ENCODE measurements at places on chromosomes 4 and X.

GRCh38 chr4:98951710-98952109 is 22.8 kb upstream of the EIF4E start:
- DNase-seq = no peak

- DNase-seq = no peak
These were observed 71.4 kb upstream of the PJA1 start for GRCh38 chrX:69236641-69237040.

DNA sequence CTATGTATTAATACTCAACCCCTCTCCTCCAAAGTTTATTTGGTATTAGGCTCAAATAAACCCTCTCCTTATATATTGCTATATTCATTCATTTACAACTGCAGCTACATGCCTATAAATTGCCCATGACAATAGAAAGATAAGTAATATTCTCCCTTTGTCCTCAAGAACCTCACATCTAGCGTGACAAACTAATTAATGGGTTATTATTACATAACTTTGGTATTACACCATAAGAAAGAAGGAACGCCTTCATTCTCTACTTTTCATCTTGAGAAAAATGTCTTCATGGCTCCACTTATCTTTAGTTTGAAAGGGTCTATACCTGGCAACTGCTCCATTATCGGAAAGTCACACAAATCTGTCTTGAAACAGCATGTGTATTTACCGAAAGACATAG is 157.7 kb upstream of the RASGEF1B start:
- no peak for DNase-seq

GRCh38 chr4:173492315-173492714 is 37.7 kb downstream of the HAND2 start:
- no peak for DNase-seq

DNA sequence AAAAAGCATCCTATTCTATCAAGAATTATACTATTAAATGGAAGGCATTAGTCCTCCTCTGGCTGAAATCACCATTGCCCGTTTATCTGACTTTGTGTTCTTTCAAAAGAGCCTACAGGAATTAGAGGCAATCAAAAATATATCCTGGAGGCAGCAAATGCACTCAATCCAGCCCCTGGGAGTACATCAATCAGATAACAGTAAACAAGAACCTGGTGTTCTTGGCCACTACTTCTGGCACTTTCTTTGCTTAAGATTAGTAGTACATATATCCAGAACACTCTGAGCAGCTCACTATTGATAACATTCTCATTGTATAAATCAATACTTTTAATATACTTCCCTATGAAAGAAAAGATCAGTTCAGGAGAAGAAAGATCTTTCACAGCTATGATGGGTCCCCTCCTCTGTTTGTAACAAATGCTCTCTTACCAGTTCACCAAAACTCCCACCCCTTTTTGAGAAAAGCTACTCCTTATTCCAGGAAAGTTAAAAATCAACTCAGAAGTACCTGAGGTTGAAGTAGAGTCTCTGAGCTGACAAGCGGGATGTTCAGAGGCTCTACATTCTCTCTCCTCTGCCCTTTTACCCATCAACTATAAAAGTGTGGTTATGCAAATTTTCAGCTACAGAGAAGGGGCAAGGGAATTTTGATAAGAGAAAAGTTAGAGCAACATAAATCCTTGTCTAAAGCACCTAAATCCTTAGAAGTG is 176.0 kb downstream of the COX18 start:
- DNase-seq = no peak

- no peak for DNase-seq
These were observed 12.0 kb upstream of the CD38 start for GRCh38 chr4:15765910-15766697.

DNA sequence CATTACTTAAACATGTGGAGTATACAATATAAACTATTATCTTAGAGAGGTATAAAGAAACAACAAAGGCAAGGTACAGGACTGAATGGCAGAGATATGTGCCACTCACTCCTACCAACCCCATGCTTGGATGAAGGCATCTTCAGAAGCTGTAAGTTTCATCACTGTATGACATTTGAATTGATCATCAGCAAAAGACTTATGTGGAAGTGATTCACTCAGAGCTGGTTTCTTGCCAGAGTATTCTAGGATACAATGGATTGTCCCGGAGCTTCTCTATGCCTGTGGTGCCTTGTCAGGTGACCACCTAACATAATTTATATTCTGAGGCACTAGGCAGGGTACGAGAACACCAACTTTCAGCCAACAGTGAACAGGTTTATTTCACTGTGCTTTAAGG is 392.2 kb downstream of the PPP1R2C start:
- no peak for DNase-seq

DNA sequence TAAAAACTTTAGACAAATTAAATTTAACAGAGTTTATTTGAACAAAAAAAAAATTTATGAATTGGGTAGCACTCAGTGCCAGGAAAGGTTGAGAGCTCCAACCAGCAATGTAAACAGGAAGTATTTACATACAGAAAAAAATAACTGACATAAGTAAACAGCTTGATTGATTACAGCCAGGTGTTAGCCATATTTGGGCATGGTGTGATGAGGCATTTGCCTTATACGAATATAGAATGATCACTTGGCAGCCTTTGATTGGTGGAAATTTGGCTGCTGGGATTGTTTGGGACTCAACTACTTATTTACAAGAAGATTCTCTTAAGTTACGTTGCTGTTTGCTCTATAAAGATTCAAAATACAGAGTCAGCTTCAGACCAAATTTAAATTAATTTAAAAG is 172.0 kb downstream of the ADAM29 start:
- peak; percentile 90 for DNase-seq

- peak; percentile 93 for DNase-seq
These were observed 319.6 kb downstream of the PTTG2 start for GRCh38 chr4:38279650-38280322.

DNA sequence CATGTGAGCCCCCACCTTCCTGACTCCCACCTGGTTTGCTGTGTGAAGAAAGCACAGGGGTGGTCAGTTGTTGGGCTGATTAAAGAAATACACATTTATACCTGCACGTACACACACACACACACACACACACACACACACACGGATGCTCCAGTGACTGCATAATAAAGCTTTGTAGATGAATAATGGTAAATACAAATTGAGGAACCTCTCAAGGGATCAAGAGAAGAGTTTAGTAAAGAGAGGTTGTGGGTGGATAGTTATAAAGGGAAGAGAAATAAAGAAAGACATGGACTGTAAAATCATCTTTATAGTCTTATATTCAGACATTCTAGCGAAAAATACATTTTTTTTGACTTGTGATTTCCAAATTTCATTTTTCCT is 144.1 kb downstream of the MGST2 start:
- DNase-seq = no peak

DNA sequence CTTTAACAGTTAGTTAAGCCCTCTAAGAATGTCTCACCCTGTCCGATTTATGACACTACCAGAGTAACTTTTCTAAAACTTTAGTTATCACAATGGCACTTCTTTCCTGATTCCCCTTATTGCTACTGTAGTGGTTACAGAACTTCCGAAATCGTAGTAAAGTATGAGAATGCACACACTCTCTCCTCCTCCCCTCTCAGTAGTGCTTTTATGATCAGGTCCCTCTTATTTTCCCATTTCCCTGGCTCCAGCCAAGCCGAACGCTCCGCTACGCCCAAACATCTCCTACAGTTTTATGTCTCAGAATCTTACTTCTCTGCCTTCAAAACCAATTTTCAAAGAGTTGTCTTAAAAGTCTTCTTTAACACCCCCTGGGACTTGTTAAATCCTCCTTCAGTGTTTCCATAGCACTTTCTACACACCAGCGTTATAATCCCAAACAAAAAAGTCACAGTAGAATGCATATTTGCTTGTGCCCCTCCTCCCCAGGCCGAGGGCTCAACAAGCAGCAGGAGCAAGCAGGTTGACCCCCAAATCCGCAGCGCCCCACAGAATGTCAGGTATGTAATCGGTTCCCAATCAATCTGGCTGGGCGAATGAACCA is 671 bp downstream of the HPF1 start:
- no peak for DNase-seq

DNA sequence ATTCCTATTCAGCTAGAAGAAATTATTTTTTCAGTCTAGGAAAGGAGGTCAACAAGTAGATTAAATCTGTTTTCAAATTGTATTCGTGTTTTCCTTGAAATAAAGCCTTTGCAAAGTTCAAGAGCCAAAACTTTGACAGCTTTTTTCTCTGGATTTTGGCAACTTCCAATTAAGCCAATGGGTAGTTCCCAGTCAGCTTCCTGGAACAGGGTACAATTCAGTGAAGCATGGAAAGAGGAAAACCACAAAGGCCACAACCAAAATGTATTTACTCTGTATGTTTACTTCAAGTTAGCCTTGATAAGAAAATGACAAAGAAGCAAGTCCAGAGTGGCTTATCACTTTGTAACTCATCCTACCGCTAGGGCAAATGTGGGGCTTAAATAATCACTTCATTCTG is 188.6 kb downstream of the COMMD8 start:
- DNase-seq = no peak

DNA sequence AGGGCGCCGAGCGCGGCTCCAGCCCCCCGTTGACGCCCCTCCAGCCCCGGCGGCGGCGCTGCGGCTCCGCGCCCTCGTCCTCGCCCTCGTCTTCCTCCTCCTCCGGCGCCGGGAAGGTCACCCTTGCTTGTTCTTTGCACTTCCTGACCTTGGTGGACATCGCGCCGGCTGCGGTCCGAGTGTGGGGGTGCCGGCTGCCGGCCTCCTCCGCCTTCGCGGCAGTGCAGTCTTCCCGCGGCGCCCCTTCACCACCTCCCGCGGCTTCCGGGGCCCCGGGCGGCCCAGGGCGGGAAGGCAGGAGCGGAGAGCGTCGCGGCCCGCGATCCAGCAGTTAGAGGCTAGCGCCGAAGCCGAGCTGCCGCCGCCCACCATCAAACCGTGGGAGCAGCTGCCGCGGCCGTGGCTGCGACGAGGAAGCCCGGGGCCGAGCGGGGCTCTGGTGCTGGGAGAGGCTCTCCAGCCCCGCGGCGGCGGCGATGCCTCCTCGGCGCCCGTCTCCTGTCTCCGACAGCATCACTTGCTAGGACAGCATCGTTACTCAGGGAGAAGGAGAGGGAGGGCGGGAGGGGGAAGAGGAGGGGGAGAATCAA is at the start of gene TRPC3:
TSS of gene TRPC3 (minus strand) at position 540 of the 590 bp plus-strand sequence. CDS start at position 160, 380 bp downstream.
- DNase-seq = peak; percentile 49

GRCh38 chr4:23884741-23885140 is 5.1 kb downstream of the PPARGC1A start:
- no peak for DNase-seq

- peak; percentile 87 for DNase-seq
These were observed 99.2 kb upstream of the TENM3 start for GRCh38 chr4:182143822-182144625.

GRCh38 chr4:84032372-84032771 is 466.7 kb downstream of the NKX6-1 start:
- DNase-seq = no peak

DNA sequence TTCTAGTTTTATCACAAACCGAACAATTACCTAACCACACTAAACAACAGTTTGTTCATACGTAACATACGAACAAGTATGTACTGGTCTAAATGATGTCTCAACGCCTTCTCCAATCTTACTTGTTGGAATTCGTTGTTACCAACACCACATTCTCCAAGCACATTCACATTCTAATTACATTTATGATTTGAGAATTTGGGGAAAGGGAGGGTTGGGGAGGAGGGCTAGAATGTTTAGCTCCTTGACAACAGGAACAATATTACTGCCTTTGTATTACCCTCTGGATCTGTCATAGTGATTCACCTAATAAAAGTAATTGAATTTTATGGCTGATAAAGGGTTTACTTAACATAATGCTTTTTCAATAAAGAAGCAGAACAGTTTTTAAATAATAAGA is 24.4 kb downstream of the LCORL start:
- DNase-seq = no peak

- DNase-seq = no peak
These were observed 707.9 kb upstream of the PITX2 start for GRCh38 chr4:111330786-111331185.

- no peak for DNase-seq
These were observed 156.8 kb upstream of the RASGEF1B start for GRCh38 chr4:81628489-81628888.

DNA sequence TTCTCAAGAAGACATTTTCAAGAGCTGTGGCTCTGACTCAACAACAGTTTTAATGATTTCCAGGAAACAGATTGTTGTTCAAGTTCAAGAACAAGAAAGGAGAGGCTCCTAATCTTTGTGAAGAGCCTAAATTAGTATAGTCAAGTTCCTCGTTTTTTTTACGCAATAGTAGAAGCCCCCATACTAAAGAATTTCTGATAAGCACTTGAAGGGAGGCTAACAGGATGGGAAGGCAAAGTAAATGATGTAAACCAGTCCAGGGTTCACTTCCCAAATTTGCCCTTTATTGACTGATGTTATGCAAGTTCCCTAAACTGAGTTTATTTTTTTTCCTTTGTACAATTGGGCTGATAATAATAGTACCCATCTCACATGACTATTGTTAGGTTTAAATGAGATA is 178.2 kb downstream of the RTL9 start:
- no peak for DNase-seq

- DNase-seq = no peak
These were observed 100.9 kb downstream of the FAM53A start for GRCh38 chr4:1583051-1583785.

DNA sequence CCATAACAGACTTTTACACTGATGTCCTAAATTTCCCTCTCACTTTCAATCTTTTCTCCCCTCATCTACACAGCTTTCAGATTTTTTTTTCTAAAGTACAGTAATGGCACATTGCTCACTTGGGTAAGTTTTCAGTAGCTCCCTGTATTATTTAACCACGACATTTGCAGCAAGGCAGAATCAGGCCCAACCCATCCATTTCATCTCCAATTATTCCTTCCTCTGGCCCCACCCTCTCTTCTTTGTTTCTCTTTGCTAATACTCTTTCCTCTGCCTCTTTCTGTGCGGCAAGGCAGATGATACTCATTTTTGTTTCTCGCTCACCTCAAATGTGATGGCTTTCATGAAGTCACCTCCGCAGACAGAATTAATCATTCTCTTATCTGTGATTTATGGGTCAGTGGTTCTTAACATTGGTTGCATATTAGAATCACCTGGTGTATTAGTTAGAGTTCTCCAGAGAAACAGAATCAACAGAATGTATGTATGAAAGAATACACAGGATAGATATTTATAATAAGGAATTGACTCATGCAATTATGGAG is 43.4 kb upstream of the GATB start:
- no peak for DNase-seq

- DNase-seq = no peak
These were observed 197.6 kb downstream of the CPXCR1 start for GRCh38 chrX:88944661-88945060.

- DNase-seq = peak; percentile 62
These were observed 119.6 kb downstream of the KLHL13 start for GRCh38 chrX:117996918-117997480.

All from DMS53 (cell line).